ENCODE measurements at places on chromosomes 12 and 14. TPM values are rescaled to one million over a fixed set of nuclear protein-coding genes. Genes with fewer than 3 reads are reported as not detected.

GRCh38 chr12:20398686-20399085 lies 30.3 kb downstream of the PDE3A start:
- no peaks in the 10 kb centered on the region for H3K27me3 ChIP-seq
- H3K27ac ChIP-seq, result no peak overlapping the region
- H3K4me3 ChIP-seq, result no peak overlapping the region

- no peaks in the 10 kb centered on the region for H3K36me3 ChIP-seq
- no peak overlapping the region for H3K27ac ChIP-seq
- no peaks in the 10 kb centered on the region for H3K27me3 ChIP-seq
- H3K4me1 ChIP-seq, result no peaks in the 10 kb centered on the region
- no peak overlapping the region for H3K4me3 ChIP-seq
Measured at GRCh38 chr12:105076913-105077312, 7.3 kb downstream of the ALDH1L2 start.

- DNase-seq, result no peak
- no peaks in the 10 kb centered on the region for H3K27me3 ChIP-seq
- H3K27ac ChIP-seq, result no peak overlapping the region
Measured at GRCh38 chr14:77914073-77914721, 114.3 kb downstream of the ADCK1 start.

BHLHE41 gene
- not detected for total RNA-seq

DNA sequence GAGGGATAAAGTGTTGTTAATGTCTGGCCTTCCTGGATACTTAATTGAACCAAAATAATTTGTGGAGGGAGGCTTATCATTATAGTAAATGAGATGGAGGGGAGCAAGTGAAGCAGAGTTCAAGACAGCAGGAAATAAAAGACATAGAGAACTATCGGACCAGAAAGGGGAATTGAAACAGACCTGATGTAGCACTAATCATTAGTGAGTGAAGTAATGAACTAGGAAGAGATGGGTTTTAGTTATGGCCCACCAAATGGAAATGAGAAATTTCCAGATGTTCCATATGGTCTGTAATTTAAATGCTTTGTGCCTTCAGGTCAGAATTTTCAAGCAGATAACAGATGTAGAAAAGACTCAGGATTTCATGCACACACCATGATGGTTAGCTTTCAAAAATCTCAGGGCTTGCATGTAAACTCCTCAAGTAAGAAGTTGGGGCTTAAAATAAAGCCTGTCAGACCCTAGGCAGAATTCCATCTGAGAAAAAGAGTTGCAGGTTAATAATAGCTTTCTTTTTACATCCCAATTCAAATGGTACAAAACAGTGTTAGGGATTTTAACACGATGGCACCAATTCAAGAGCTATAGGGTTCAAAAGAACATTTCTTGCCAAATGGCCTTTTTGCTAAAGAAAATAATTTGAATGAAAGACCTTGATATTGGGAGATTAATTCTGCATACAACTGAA lies 355.8 kb downstream of the FSCB start:
- no peak overlapping the region for H3K27ac ChIP-seq
- H3K27me3 ChIP-seq, result no peaks in the 10 kb centered on the region

RPL10L gene
- not detected for total RNA-seq

AHNAK2 gene
- total RNA-seq, result 0.05 TPM

DNA sequence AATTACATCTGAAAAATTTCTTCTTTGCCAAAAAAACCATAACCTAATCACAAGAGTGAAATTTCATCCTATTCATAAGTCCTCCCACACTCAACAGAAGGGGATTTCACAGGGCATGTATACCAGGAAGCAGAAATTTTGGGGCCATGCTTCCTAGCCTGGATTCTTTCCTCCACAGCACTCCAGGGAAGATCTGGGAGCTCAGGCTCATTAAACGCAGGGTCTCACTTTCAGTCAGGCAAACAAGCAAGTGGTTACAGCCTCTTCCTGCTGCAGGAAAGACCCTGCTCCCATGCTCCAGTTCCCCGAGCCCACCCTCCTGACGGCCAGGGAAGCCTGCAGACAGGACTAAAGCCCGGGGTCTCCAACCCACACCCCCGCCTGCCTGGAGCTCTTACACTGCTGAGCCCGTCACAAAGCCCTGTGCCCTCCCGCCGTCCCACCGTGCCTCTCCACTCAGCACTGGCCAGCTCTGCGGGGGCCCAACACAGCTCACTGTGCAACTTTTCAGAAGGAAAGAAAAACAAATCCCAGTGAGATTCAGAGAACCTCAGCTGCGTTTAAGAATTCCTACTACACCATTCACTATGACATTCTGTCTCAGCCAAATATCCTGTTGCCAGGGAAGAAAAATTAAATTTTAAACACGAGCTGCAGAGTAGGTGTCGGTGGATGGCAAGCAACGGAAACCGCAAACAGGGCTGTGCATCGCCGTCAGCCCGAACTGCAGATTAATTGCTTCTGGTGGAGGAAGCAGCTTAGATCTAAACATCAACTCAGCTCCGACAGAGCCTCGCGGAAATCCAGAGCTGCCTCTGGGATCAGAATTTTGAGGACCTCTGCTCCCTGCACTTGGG lies 106.7 kb upstream of the SFSWAP start:
- H3K36me3 ChIP-seq, result no peaks in the 10 kb centered on the region
- no peaks in the 10 kb centered on the region for H3K27me3 ChIP-seq
- H3K4me1 ChIP-seq, result no peaks in the 10 kb centered on the region

GRCh38 chr14:105300542-105301102 lies at the start of gene BRF1:
TSS of gene BRF1 (minus strand) at chr14:105301001. CDS start at chr14:105300629, 372 bp downstream.
- DNase-seq, result peak; percentile 94
- peak within 1 kb of the TSS; percentile 94 for H3K27ac ChIP-seq
- H3K27me3 ChIP-seq, result no peaks in the 10 kb centered on the region
- H3K36me3 ChIP-seq, result no peaks in the 10 kb centered on the region
- peaks cover 11% of the 10 kb centered on the region for H3K4me1 ChIP-seq

ADCY6 gene
- 30.5 TPM for total RNA-seq

- no peaks in the 10 kb centered on the region for H3K27me3 ChIP-seq
- H3K4me1 ChIP-seq, result no peaks in the 10 kb centered on the region
- no peak overlapping the region for H3K27ac ChIP-seq
Measured at GRCh38 chr14:90611936-90612335, 204.3 kb downstream of the TTC7B start.

DNA sequence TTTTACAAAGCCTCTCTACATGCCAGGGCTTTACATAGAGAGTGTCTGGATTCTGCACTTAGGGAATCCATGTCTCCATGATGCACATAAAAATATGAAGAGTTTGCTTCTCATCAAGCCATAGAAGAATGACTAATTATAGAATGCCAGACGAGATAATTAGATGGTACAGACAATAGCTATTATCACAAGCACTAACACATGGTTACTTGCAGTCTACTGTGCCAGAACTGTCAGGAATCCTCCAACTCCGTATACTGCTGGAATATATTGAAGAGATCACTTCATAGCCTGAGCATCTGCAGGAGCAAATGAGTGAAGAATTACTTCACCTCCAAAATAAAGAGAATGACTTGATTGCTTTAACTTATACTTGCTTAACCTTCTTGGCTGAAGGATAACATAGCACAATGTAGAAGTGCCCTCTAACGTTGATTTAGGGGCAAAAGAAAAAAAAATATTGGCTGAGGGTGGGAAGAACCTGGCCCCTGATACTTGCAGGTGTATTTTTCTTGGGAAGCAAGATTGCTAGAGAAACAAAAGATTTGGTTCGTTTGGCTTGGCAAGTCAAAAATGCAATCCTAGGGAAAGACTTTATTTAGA lies 272.8 kb upstream of the FAR2 start:
- no peaks in the 10 kb centered on the region for H3K36me3 ChIP-seq
- no peak overlapping the region for H3K27ac ChIP-seq
- H3K4me3 ChIP-seq, result no peak overlapping the region
- no peak for DNase-seq
- no peaks in the 10 kb centered on the region for H3K27me3 ChIP-seq

DNA sequence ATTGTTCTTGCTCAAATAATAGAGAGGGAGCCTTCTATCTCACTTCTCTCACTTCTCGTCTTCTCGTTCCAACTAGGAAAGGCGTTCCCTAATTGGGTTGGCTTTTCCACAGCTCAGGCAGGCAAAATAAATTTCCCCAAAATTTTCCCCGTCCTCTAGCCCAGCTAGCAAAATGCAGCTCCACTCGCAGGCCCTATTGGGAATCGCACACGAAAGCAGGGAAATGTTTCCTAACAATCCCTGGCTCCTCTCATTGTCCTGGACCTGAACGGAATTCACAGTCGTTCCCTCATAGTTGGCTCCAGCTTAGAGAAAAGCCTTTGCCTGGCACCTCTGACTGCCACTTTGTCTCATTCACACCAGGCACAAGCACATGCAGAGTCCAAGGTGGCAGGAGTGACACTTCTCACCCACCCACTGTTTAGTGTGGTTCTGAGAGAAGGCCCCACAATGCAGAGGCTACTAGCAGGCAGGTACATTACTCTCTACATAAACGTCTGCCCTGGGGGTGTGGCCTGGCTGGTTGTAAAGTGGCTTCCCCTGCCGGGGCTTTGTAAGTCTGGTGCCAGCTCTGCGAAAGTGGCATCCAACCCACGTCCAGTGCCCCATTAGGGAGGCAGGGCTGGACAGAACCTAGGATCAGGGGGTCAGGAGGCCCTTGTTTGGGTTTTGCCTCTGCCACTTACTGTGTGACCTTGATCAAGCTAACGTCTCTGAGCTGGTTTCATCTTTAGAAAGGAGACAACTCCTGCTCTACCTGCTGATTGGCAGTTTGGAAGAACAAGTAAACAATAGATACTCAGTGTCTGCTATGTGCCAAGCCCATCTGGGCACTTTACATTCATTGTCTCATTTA lies 4.2 kb downstream of the SERPINA10 start:
- H3K4me1 ChIP-seq, result no peaks in the 10 kb centered on the region
- peaks cover 21% of the 10 kb centered on the region for H3K36me3 ChIP-seq
- H3K4me3 ChIP-seq, result peak overlapping the region; percentile 96
- peak overlapping the region; percentile 96 for H3K27ac ChIP-seq
- no peak for DNase-seq
- H3K27me3 ChIP-seq, result no peaks in the 10 kb centered on the region

DNA sequence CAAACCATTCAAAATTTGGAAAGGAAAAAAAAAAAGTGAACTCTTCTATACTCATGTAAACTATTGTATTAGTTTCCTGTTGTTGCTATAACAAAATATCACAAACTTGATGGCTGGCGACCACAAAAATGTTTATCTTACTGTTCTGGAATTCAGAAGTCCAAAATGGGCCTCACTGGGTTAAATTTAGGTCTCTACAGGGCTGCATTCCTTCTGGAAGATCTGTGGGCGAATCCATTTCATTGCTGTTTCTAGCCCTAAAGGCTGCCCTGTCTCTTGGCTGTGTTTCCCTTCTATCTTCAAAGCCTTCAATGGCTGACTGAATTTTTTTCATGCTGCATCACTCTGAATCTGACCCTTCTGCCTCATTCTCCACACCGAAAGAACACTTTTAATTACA lies 105.1 kb upstream of the NAV3 start:
- H3K27me3 ChIP-seq, result no peaks in the 10 kb centered on the region
- no peaks in the 10 kb centered on the region for H3K36me3 ChIP-seq
- no peaks in the 10 kb centered on the region for H3K4me1 ChIP-seq

DNA sequence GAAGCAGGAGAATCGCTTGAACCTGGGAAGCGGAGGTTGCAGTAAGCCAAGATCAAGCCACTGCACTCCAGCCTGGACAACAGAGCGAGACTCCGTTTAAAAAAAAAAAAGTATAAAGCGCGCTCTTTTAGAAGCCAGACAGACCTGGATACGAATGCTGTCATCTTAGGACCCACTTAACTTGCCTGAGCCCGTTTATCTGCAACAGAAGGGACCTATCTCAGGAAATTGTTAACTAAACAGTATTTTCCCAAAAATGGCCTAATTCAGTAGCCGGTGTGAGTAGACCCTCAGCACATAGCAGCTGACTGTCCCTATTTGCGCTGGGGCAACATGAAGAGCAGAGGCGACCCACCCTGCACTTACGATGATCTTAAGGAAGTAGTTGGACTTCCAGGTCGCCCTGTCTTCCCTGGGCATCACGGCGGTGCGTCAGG lies 529 bp downstream of the RPLP0 start:
- peak overlapping the region; percentile 100 for H3K4me3 ChIP-seq
- H3K27ac ChIP-seq, result peak overlapping the region; percentile 82
- DNase-seq, result no peak

- no peaks in the 10 kb centered on the region for H3K27me3 ChIP-seq
- H3K27ac ChIP-seq, result no peak overlapping the region
- H3K4me1 ChIP-seq, result peaks cover 3% of the 10 kb centered on the region
- H3K4me3 ChIP-seq, result no peak overlapping the region
- no peak for DNase-seq
Measured at GRCh38 chr12:12191008-12191407, 75.8 kb downstream of the LRP6 start.

DNA sequence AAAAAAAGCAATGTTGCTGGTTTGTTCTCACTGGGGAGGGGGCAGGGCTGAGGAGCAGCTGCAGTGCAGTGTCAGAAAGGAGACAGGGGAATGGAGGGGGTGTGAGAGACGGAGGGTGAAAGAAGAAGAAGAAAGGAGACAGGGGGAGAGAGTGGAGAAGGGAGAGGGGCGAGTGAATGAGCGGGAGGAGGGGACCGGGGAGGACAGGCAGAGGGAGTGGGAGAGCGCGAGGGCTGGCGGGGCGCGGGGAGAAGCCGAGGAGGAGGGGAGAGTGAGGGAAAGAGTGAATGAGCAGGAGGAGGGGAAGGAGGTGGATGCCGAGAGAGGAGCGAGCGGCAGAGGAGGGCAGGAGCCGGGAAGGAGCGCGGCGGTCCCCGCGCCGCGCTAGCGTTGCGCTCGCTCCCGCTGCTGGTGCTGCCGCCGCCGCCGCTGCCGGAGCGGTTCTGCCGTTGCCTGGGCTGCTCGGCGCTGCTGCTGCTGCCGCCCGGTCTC lies at the start of gene NOVA1:
Gene NOVA1 (minus strand): TSS at position 445 of the 492 bp plus-strand sequence. CDS start 597 bp downstream, outside the sequence.
- no peak for DNase-seq
- H3K4me1 ChIP-seq, result peaks cover 5% of the 10 kb centered on the region
- no peaks in the 10 kb centered on the region for H3K27me3 ChIP-seq
- H3K4me3 ChIP-seq, result peak within 1 kb of the TSS; percentile 78

DNA sequence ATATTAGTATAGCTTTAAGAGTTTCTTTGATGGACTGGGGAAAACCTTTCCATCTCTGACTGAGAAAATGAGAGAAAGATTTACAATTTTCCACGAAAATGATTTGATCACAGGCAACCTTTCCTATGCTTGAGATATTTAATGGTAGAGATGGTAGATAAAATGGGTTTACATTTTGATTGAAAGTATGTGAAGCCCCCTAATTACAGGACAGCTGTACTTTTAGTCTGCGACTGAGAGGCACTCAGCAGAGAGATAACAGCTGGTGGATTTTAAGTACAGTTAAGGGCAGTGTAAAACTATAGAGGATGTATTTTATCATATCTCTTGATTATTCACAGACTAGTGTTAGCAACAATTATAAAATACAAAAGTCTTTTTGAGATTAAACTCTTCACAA lies 40.7 kb downstream of the C12orf50 start:
- H3K4me3 ChIP-seq, result no peak overlapping the region
- H3K4me1 ChIP-seq, result no peaks in the 10 kb centered on the region
- H3K27ac ChIP-seq, result no peak overlapping the region
- H3K36me3 ChIP-seq, result no peaks in the 10 kb centered on the region

PSME2 gene
- total RNA-seq, result 62.3 TPM

GRCh38 chr12:59678759-59679411 lies 83.1 kb downstream of the SLC16A7 start:
- no peak overlapping the region for H3K27ac ChIP-seq
- DNase-seq, result no peak
- no peaks in the 10 kb centered on the region for H3K4me1 ChIP-seq
- no peak overlapping the region for H3K4me3 ChIP-seq
- no peaks in the 10 kb centered on the region for H3K36me3 ChIP-seq
- no peaks in the 10 kb centered on the region for H3K27me3 ChIP-seq

GRCh38 chr14:70773182-70773862 lies 36.0 kb downstream of the MAP3K9 start:
- H3K27ac ChIP-seq, result no peak overlapping the region
- no peaks in the 10 kb centered on the region for H3K27me3 ChIP-seq

APPL2 gene
- total RNA-seq, result 21.2 TPM

- H3K27me3 ChIP-seq, result no peaks in the 10 kb centered on the region
- no peak overlapping the region for H3K4me3 ChIP-seq
- no peak for DNase-seq
- H3K27ac ChIP-seq, result no peak overlapping the region
- H3K36me3 ChIP-seq, result no peaks in the 10 kb centered on the region
Measured at GRCh38 chr12:9363145-9363544, 154.9 kb upstream of the PZP start.

All from liver (tissue), 10 donors.